ENCODE measurements at places on chromosomes 12 and 14.

DNA sequence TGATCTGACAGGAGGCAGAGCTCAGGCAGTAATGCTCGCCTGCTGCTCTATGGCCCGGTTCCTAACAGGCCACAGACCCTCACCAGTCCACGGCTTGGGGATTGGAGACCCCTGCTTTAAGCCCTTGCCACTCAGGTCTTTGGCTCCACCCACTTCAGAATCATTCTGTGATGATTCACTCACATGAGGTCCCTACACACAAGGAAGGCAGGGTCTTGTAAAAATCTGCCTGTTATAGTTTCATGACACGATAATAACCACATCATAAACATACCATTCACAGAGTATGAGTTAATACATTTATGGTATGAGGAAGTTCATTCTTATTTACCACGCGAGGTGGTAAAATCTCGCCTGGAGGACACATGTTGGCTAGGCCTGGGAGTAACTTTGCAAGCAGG is 29.0 kb upstream of the MAX start:
- peak; percentile 5 for DNase-seq

DNA sequence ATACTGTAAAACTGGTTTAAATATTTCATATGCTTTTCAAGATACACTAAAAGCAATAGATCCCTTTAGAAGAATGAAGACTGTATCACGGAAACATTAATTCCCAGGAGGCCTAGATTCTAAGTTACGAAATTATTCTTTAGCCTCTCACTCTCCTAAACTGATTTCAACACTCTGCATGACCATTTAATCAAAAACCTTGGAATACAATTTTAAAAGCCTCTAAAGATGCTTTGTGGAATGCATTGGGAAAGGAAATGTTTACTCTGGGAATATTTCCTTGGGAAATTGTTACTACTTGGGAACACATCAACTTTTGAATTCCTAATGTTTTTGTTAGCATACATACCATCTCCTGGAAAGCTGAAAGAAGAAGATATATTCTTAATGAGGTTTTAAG is 255.7 kb upstream of the FAR2 start:
- no peak for DNase-seq

GRCh38 chr12:72836194-72836593 is 564.0 kb downstream of the TRHDE start:
- DNase-seq = no peak

- DNase-seq = peak; percentile 87
These were observed 191.4 kb downstream of the CACNA1C start for GRCh38 chr12:2244013-2244861.

- no peak for DNase-seq
These were observed 96.7 kb downstream of the TRHDE start for GRCh38 chr12:72368719-72369422.

GRCh38 chr12:128418944-128419343 is 152.0 kb downstream of the TMEM132C start:
- no peak for DNase-seq
